ENCODE measurements at places on chromosomes 6 and 20.

DNA sequence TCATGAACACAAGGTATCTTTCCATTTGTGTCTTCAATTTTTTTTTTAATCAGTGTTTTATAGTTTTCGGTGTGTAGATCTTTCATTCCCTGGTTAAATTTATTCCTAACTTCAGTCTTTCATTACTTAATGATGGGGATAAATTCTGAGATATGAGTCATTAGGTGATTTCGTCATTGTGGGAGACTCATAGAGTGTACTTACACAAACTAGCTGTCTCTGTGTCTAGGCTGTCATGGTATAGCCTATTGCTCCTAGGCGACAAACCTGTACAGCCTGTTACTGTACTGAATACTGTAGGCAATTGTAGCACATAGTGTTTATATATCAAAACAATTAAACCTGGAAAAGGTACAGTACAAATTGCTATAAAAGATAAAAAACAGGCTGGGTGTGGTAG is 42.1 kb downstream of the SMAP1 start:
- DNase-seq = no peak

- peak; percentile 64 for DNase-seq
Observed at GRCh38 chr20:34708621-34709043, 4.5 kb downstream of the TP53INP2 start.

DNA sequence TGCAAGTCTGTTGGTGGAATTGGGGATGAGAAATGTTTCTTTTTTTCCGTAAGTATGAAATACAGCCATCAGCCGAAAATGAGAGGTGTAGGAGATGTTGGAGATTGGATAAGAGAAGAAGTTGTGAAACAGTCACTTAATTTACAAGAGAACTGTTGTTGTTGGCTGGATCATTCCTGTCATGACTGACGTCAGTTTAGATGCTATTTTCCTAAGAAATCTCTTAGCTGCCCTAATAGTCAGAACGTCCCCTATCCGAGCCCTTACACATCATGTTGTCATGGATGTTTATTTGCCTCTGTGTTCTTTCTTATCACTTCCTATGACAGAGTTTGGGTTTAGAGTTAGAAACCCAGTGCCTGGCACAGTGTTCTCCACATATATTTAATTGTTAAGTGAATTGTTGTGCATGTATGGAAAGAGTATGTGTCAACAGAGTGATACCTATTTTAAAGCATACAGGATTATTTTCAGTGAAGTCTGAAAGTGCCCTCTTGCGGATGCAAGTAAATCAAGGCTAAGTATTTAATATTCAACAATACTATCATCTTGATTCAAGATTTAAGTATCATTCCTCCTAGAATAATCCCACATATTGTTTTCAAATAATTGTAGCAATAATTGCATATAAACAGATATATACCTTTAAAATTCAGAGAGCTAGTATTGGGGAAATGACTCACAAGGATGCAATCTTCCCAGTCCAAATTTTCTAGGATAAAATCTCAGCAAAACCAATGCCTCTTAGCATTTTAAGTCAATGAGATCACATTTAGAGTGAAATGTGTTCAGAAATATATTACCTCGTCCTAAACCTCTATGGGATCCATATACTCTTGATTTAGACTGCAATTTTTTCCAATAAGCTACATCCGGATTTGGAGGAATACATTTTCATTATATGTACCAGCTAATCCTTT is 309.9 kb upstream of the NOX3 start:
- DNase-seq = peak; percentile 8

DNA sequence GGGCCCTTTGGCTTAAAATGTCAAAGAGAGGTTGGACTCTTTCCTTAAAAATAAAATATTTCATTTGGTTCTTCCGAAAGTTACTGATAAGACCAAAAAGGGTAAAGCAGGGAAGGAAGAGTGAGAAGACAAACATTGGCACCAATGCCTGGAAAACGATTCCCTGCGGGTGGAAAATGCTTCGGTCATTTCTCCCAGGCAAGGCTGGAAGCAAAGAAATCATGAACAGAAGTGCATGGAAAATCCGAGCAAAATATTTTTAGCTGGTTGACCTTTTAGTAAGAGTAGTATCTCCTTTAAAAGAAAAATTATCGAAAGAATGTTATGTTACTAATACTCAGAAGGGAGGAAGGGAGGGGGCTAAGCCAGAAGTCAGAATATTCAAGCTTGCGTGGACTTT is 62.7 kb downstream of the TMEM170B start:
- no peak for DNase-seq

DNA sequence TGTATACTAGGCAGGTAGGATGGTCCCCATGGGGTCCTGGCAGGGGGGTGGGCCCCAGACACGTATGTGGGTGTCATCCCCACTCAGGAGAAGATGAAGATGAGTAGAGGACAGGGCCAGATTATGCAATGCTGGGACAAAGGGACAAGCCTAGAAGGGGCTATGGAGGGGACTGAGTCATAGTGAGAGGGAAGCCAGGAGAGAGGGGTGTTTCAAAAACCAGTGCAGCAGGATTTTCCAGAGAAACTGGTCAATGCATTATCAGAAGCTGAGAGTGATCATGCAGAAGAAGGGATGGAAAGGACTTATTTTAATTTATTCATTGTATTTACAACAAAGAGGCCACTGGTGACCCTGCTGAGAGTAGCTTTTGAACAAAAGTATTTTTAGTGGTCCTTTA is 74.0 kb downstream of the PPP1R3G start:
- no peak for DNase-seq

DNA sequence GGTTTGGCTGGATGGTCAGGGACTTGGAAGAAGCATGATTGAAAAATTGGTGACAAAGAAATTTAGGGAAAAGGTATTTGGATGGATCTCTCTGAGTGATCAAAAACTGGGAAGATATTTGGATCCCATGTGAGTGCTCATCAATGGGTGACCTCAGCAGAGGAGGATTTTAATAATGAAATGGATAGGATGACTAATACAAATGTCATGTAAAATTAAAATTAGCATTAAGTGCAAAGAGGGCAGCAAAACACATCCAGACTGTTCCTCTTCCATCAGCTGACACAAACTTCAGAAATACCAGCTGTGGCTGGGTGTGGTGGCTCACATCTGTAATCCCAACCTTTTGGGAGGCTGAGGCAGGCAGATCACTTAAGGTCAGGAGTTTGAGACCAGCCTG is 151.7 kb downstream of the THBS2 start:
- no peak for DNase-seq

- no peak for DNase-seq
Observed at GRCh38 chr20:12305188-12305950, 387.7 kb downstream of the BTBD3 start.

GRCh38 chr6:27505209-27506027 is 32.5 kb upstream of the ZNF184 start:
- DNase-seq = peak; percentile 27

DNA sequence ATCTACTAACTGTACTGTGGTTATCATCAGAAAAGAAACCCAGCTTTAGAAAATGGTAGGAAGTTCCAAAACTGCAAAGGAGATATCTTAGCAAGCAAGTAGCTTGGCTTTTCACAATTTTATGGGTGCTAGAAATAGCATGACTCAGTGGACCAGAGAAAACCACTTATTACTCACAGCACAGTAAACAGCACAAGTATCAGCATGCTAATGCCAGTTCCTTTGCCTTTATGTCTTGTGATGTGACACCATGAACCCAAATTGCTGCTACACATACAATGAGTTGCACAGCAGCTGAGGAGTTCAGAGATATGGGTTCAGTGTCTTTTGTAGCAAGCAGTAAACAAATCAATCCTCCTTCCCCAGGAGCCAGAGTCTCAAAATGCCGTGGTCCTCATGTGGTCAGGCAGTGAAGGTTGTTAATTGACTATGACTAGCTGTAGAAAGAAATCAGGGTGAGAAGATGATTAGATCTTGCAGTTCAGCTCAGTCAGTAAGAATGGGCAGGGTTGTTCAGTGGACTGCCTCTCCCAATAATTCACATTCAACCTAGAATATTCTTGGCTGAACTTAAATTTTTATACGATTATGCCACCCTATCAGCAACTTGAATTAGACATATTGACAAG is 73.3 kb downstream of the OPRM1 start:
- DNase-seq = no peak

DNA sequence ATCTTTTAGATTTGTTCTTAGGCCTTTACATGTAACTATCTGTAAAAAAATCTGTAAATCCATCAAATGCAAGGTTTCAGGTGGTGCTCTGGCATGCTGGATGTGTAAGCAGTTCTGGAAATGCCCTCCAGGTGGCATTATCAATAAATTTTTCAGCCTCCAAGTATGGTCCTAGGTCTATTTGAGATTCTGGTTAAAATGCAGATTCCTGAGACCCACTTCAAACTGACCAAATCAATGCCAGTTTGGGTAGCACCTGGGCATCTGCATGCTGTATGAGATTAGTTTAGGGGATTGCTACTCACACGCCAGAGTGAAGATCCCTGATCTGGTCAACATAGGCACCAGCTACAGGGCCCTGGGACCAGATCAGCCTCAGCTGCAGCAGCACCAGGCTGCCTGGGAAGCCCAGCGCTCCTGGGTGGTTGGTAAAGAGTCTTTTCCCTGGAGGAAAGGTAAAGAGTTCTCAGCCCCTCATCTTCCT is 507.3 kb upstream of the CITED2 start:
- DNase-seq = peak; percentile 40

DNA sequence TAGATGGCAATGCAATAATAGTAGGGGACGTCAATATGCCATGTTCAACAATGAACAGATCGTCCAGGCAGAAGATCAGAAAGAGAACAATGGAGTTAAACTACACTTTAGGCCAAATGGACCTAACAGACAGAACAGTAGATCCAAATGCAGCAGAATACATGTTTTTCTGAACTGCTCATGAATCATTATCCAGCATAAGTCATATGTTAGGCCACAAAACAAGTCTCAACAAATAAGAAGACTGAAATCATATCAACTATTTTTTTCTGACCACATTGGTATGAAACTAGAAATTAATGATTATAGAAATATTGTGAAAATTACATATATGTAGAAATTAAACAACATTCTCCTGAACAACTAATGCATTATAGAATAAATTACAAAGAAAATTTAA is 10.2 kb upstream of the DEFB125 start:
- DNase-seq = no peak

GRCh38 chr6:126797981-126798380 is 320.5 kb upstream of the RSPO3 start:
- no peak for DNase-seq

GRCh38 chr6:100575921-100576320 is 111.2 kb upstream of the SIM1 start:
- no peak for DNase-seq

DNA sequence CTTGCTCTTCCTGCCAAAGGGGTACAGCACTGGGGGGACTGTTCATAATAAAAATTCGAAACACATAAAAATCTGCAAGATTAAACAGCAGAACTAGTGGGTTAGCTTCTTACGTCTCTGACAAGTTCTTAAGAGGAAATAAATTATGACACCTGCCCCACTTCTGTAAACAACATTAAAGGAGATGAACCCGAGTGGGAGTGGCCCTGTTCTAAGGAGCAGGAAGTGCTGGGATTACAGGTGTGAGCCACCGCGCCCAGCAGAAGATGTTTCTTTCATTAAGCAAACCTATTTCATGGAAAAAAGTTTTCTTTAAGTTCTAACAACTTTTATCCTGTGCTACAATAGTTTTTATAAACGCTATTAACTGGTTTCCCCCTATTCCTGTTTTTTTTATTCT is 24.6 kb downstream of the USP45 start:
- DNase-seq = no peak

DNA sequence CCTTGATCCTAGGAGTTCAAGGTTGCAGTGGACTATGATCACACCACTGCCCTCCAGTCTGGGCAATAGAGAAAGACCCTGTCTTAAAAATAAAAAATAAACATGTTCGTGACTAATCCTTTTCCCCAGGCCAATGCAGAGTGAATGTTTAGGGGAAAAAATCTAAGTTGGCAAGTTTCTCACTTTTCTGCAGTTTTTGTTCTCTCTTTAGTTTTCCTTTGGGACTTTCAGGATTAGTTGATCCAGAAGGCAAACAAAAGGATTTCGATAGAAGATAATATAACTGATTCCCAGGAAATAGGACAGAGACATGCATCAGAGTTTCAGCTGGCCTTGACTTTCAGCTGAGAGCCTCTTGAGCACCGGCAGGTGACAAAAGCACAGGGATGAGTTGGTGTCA is 53.3 kb downstream of the SOD2 start:
- DNase-seq = no peak

DNA sequence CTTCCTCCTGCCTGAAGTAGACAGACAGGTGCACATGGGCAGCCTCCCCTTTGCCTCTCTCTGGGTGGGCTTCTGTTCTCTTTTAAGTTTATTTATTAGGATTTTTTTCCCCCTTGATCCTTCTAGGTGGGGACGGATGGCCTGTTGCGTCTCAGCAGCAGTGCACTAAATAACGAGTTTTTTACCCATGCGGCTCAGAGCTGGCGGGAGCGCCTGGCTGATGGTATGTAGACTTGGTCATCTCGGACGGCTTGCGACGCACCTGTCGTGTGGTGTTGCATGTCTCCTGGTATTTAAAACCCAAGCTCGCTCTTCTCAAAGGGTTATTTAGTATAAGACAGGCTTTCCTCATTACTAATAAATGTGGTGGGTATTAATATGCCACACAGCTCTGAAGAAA is 73.3 kb downstream of the ASXL1 start:
- DNase-seq = no peak

DNA sequence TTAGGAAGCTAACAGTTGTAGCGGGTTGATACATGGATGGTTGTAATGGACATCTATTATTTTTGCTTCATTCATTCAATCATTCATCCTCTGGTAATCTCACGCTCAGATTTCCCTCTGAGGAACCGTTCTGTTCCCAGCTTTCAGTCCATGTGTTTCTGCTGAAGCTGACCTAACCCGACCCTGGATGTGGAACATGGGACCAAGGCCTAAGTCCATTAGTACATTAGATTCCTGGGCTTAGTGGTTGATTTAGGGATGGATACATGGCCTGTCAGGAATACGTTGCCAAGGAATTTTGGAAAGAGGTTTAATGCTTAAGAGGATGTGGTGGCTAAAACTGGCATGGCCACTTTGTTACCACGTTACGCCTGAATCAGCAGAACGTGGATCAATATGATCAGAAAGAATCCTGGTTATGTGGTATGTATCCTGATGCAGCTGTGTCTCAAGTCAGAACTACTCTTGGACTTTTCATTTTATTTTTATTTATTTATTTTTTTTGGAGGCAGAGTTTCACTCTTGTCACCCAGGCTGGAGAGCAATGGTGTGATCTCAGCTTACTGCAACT is 4.1 kb upstream of the DHX35 start:
- no peak for DNase-seq
